ENCODE measurements at places on chromosomes 1 and 21. TPM values are rescaled to one million over a fixed set of nuclear protein-coding genes. Genes with fewer than 3 reads are reported as not detected.
A peak's percentile ranks its signal among the peaks of the same experiment; 100 is the strongest.

Gene PROK1
- not detected for total RNA-seq

Gene GBP1
- 59.7 TPM for total RNA-seq

Gene DHDDS
- total RNA-seq = 54.2 TPM

Gene TNNT2
- total RNA-seq = not detected

Gene SH2D5
- not detected for total RNA-seq

Gene ASPM
- not detected for total RNA-seq

DNA sequence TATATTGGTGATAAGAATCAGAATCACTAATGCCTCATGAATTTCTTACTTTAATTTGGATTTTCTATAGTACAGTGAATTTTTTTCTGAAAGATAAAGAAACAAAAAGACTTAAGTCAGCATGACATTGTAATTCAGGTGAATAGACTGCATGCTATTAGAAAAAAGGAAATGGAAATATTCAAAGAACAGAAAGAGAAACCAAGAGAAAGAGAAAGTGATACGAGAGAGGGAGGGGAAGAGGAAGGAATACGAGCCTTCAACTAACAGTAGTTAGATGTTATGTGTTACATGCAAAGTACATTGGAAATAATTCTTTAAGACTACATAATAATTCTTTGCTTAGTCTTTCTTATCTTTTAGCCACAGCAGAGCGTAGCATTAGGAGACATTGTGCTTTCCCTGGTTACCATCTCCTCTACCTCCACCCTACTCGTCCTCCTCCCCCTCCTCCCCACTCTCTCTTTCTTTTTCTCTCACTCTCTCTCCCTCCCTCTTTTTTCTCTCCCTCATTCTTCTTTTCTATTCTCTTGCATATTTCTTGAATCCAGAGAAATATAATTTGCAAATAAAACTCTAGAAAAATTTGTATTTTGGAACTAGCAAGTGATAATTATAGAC is 46.4 kb upstream of the ADGRL4 start:
- DNase-seq = no peak

DNA sequence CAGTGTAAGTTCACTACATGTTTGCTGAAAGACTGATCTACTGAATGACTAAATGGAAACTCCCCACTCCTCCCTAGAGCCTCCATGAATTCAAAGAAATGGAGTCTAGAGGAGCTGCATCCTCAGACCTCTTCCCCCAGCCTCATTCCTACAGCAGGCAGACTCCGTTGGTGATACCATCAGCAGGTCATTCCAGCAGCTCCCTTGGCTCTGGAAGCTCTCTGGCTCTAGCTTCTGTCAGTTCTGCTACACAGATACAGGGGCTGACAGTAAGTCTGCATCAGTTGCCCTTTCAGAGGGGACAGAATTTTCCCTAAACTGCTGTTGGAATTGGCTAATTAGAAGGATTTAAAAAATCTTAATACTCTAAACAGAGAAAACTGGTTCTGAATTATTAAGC is 31.7 kb upstream of the DMRTA2 start:
- DNase-seq = no peak

- DNase-seq = peak; percentile 72
These were observed 47.8 kb downstream of the GADD45A start for GRCh38 chr1:67732750-67733151.

DNA sequence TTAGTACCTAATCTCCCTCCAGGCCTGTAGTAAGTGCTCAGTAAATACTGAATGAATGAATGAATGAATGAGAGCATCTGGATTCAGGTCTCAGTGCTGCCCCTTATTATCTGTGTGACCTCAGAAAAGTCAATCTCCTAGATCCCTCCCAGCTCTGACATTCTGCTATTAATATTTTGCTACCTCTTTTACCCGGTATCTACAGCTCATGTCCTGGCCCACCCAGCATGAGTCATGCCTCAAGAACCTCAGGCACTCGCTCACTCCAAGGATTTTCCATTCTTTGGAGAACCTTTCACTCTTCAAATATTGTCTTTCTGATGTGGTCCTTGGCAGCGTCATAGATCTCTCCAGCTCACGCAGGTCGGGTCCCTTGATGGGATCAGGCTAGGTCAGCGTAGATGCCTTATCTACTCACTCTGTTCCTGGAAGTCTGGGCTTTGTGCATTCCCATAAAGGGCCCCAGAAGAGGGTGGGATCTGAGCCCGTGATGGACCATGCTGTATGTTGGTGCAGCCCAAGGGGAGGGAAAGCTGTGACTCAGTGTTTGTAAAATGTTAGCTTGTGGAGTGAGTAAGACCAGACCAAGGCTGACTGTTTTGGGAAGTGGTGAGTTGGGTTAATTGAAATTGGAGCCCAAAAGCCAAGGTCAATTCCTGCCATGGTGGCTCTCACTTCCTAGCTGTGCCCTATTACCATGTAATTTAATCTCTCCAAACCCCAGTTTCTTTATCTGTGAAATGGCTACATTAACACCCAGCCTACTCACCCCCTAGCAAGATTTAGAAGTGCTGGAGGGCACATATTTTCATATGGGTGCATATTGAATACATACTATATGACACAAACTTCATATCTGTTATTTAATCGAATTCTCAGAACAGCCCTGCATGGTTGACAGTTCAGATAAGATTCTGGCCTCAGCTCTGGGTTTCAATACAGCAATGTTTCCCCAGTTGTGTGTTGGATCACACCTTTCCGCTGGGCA is 214.1 kb upstream of the USP24 start:
- peak; percentile 93 for DNase-seq
